ENCODE measurements at places on chromosomes 11 and 22. TPM values are rescaled to one million over a fixed set of nuclear protein-coding genes. Genes with fewer than 3 reads are reported as not detected.

The SPON1 gene
- 93.4 TPM for polyA plus RNA-seq

The KCNJ1 gene
- polyA plus RNA-seq, result 119 TPM

The OR4C13 gene
- polyA plus RNA-seq, result not detected

The SOX6 gene
- polyA plus RNA-seq, result 21.6 TPM

DNA sequence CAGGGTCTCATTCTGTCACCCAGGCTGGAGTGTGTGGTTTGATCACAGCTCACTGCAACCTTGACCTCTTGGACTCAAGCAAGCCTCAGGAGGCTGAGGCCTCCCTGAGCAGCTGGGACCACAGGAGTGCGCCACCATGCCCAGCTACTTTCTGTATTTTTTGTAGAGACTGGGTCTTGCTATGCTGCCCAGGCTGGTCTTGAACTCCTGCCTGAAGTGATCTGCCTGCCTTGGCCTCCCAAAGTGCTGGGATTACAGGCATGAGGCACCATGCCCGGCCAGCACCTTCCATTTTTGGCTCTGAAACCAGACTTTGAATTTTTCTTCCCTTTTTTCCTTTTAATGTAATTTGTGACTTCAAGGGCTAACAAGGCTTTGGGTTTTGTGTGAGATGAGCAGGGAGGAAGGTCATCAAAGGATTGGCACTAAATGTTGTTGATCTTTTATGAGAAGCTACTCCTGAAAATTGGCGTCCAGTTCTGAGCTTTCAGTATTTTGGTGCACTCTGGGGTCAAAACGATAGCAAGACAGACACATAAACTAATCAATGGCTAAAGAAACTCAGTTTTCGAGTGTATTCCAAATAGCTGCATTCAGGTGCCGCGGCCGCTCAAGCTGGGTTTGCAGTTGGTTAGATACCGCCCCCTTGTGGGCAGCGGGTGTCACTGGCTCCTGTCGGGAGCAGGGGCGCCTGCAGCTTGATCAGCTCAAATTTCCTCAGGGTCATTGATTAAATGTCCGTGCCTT is 51.9 kb upstream of the CLMP start:
- peak; percentile 69 for DNase-seq

- DNase-seq, result no peak
Observed at GRCh38 chr11:125926682-125927081, 19.2 kb upstream of the VSIG10L2 start.

GRCh38 chr11:27139742-27140367 is 99.2 kb downstream of the BBOX1 start:
- DNase-seq, result peak; percentile 30

DNA sequence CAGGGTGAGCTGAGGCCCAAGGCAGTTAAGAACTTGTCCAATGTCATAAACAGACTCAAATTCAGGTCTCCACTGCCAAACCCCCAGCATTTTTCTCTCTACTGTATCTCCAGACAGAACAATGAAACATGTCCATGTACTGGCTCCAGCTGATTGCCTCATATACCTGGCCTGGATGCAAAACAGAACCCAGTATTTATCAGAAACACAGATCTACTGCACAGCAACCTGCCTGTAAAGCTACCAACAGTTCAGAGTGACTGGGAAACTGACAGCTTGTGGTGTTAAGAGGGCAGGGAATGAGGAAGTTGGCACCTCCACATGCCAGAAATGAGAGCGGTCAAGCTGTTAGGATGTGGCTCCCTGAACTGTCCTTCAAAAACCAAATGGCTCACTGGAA is 41.6 kb downstream of the C11orf71 start:
- DNase-seq, result no peak

GRCh38 chr11:95152876-95153856 is 63.5 kb downstream of the ENDOD1 start:
- no peak for DNase-seq

- DNase-seq, result peak; percentile 81
Observed at GRCh38 chr11:8033305-8034105, 46.4 kb downstream of the EIF3F start.

Measured in right renal pelvis (tissue), 4 donors.